ENCODE measurements at places on chromosomes 12 and 14.

- no peak for DNase-seq
Measured at GRCh38 chr12:16331998-16332397, 15.4 kb upstream of the MGST1 start.

DNA sequence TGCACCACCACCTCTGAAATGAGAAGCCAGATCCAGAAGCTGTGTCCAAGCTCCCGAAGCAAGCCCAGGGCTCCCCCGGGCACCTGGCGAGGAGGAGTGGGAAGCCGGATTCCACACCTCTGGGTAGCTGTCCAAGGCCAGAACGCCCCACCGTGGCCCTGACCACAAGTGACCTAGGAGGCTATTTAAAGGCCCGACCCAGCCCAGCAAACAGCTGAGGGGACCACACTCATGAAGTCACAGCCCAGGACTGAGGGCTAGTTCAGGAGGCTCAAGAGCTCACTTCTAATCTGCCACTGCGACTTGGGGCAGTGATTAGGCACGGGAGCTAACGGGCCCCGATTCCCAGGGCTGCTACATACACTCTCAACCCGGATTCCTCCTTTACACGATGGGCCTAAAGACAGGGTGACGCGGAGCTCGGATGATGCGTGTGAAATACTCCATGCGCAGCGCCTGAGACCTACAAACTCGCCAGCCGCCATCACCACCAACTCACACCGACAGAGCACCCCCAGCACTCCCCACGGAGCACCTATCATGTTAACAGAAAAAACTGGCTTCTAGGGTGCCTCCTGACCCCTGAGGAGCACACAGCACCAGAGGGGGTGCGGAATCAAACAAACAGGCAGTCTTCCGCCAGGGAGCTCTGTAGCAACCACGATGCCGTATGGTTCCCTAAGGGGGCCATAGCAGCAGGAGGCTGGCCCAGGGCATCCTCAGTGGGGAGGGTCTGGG is 84.0 kb upstream of the GPR68 start:
- DNase-seq = no peak

DNA sequence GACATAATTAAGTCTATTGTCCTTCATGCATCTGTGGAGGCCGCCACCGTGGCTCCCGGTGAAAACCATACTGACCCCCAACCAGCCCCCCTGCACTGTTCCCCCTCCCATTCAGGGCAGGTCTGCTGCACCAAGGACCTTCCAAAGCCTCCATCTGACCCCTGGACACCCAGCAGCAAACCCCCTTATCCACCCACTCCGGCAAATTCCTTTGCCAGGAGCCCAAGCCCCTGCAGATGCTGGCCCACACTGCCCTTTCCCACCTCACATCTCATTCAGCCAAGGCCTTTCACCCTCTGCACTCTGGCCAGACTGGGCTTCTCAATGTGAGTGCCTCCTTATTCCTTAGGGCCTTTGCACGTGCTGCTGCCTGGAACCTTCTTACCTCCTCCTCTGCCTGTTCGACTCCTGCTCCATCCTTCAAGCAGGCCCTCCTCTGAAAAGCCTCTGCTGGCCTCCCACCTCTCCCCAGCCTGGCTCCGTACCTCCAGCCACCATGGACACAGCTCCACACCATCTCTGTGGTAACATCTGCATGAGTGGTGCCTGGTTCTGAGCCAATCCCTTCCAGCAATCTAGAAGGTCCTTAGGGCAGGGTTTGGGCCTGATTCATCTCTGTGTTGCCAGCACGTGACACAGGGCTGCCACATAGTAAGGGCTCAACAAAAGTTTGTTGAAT is 230.7 kb downstream of the BCL11B start:
- no peak for DNase-seq

- DNase-seq = no peak
Measured at GRCh38 chr12:132322206-132323132, 6.9 kb downstream of the GALNT9 start.

DNA sequence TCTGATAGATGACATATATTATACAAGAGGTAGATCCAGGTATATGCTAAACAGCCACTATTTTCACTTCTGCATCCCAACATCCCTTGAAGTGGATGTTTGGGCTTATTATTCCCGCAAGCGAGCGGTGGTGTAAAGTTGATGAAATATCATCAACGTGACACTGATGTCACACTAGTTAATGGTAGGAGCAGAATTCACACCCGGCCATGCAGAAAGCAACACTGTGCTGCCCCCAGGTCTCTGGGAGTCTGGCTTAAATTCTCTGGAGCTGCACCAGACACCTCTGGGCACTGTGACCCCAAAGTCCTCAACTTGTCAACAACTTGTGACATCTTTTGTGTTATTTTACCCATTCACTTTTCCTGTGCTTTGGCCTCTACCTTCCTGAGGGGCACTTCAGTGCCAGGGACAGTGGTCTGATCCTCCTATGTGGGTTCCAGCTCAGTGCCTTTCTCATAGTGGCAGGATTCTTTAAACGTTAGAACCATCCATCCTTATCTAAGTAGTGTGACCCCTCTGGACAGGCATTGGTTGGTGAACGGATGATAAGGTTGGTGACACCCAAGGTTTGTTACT is 952 bp downstream of the DRAM1 start:
- no peak for DNase-seq

GRCh38 chr12:14957551-14958168 is 3.7 kb downstream of the ARHGDIB start:
- no peak for DNase-seq

GRCh38 chr12:116955382-116956021 is 44.8 kb downstream of the FBXW8 start:
- DNase-seq = no peak

DNA sequence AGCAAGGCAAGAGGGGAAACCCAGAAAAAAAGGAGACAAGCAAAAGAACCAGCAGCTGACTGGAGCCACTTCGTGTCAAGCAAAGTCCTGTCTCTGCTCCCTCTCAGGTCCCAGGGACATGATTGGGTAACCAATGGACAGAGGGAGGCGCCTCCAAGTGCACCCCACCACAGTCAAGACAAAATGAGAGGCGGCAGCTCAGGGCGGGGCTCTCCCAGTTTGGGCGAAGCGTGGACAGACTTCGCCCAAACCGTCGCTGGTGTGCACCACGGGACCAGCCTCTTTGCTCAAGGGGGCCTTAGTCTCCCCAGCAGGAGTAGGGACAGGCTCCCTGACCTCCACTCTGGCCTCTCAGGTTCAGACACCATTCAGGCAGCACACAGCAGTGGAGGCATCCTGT is 1.5 kb upstream of the BEGAIN start:
- no peak for DNase-seq

DNA sequence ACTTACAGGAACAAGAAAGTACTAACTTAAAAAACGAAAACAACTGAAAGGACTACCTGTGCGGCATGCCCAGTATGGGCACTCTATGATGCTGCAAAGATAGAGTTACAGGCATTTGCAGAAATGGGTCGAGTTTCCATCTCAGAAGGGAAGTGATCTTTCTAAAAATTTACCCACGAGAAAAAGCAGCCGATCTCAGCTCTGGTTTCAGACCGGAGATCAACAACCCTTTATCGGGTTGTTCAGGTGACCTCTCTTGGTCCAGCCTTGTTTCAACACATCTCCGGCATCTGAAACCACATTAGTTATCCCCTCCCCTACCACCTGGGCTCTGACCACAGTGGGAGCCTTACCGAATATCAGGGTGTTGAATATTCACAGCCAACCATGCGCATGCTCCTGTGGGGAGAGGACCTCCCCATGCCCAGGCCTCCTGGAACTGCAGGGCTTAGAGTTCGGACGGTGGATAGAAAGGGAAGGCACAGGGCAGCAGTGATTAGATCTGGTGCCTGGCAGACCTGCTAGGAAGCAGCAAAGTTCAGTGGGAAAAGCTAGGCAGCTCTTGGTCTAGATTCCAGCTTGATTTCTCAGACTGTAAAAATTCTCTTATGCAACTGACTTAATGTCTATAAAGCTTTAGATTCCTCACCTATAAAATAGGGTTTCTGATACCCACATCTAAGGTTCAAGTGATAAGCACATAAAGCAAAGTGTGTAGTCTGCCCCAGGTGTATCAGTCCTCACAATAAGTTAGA is 906.0 kb downstream of the VRK1 start:
- no peak for DNase-seq

DNA sequence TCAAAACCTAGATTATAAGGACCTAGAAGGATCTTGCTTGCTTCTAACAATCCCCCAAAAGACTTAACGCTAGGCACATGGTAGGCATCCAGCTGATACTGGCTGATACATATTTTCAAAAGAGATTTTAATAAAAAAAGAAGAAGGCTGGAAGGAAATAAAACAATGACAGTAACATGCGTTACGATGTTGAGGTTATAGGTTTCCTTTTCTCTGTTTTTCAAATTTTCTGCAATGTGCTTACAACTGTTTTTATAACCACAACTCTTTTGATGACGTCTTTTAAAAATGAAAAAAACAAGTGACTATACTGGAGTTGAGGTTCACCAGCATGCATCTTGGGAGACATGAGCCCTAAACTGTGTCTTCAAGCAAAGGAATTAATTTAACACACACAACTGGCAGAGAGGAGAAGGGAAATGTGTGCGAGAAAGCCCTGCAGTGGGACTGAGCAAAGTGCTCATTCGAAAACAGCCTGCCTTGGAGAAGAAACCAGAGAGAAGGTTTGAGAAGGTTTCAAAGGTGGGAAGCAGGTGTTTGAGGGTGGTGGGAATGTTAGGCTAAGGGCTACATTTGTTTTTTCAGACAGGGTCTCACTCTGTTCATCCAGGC is 80.4 kb downstream of the DUSP16 start:
- no peak for DNase-seq

GRCh38 chr12:67911275-67911600 is 78.0 kb upstream of the IFNG-AS1 start:
- no peak for DNase-seq

GRCh38 chr14:66315548-66315947 is 170.6 kb upstream of the CCDC196 start:
- DNase-seq = no peak

DNA sequence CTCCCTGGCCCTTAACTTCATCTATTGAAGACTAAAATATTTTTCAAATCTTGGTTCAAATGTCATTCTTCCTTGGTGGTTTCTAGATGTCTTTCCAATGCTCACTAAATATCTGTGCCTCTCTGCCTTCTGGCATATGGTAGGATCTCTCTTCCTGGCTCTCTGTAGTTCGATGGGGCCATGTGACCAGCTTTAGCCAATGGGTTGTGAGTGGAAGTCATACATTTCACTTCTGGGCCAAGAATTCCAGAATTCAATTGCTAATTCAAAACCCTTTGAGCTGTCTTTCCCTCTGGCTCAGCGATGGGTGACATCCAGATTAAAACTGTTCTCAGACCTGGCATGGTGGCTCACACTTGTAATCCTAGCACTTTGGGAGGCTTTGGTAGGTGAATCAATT is 25.8 kb upstream of the CTDSP2 start:
- DNase-seq = no peak

- no peak for DNase-seq
Measured at GRCh38 chr12:20716037-20716436, 20.9 kb downstream of the SLCO1C1 start.

DNA sequence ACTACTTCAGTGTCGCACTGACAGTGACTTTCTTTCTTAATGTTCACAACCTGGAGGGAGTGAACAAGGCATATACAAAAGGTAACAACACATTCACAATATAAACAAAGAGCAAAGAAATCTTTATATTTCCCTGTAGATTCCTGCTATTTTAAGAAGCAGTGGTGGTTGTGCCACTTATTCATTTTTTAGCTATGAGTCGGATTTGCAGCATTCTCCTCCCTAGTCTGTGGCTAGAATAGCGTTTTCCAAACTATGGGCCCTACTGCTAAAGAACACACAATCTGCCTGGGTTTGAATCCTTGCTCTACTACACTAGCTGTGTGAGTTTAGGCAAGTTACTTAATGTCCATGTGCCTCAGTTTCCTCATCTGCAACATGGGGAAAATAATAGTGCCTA is 18.6 kb upstream of the MDM1 start:
- no peak for DNase-seq

DNA sequence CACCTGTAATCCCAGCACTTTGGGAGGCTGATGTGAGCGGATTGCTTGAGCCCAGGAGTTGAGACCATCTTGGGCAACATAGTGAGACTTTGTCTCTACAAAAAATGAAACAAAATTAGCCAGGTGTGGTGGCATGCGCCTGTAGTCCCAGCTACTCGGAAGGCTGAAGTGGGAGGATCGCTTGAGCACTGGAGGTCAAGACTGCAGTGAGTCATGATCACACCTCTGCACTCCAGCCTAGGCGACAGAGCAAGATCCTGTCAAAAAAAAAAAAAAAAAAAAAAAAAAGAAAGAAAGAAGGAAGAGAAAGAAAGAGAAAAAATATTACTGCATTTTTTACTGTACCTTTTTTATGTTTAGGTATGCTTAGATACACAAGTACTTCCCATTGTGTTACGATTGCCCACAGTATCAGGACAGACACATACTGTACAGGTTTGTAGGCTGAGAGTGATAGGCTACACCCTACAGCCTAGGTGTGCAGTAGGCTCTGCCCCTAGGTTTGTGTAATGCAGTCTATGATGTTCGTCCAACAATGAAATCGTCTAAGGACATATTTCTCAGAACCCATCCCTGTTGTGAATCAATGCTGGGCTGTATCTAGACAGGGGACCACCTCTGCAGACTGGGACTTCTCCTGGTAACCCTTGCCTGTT is 160.4 kb upstream of the PWP1 start:
- no peak for DNase-seq

DNA sequence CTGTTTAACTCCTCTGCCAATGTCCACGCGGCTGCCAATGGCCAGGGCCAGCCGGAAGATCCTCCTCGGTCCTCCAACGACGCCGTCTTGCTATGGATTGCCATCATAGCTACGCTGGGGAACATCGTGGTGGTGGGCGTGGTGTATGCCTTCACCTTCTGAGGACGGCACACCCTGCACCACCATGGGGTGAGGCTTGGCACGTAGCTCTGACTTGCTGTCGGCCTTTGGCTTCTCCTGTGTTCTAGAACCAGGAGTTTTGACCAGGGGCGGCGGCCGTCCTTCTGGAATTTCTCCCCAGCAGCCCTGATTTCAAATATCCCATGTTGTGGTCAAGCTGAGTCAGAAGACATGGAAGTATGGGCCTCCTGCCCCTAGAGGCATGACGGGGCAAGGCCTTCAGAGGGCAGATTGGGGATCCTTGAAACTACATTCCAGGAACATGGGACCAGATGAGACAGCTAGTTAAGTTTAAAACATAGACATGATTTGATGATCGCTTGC is 47.5 kb downstream of the C14orf132 start:
- DNase-seq = no peak

GRCh38 chr12:125221602-125222001 is 156.4 kb downstream of the AACS start:
- DNase-seq = no peak

GRCh38 chr12:27460471-27460978 is 14.0 kb downstream of the SMCO2 start:
- no peak for DNase-seq

GRCh38 chr14:101823511-101824120 is 62.1 kb downstream of the PPP2R5C start:
- no peak for DNase-seq

- no peak for DNase-seq
Measured at GRCh38 chr12:77549383-77550128, 281.1 kb upstream of the NAV3 start.

GRCh38 chr12:49527361-49528130 is 11.3 kb upstream of the KCNH3 start:
- no peak for DNase-seq

Data from activated naive CD4-positive, alpha-beta T cell (primary cell).